Immature natural killer cell (primary cell): ENCODE measurements at places on chromosomes 12 and 14.

DNA sequence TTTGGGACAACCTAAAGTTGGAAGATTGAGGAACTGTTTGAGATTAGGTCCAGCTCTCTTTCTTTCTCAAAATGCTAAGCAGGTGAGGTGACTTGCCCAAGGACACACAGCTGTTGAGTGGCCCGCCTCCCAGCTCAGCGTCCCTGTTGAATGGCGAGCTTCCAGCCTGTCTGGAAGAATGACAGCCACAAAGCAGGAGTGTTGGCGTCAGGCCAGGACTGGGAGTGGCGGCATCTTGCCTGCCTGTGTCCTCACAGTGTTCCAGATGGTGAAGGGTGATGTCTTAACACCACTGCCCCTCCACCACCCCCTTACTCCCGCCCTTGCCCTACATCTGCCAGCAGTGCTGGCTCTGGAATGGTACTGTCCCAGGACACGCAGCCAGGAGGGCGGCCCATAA lies 4.4 kb upstream of the CEBPE start:
- DNase-seq = no peak

- DNase-seq = no peak
These were observed 2.0 kb upstream of the TBX5 start for GRCh38 chr12:114407842-114408411.

DNA sequence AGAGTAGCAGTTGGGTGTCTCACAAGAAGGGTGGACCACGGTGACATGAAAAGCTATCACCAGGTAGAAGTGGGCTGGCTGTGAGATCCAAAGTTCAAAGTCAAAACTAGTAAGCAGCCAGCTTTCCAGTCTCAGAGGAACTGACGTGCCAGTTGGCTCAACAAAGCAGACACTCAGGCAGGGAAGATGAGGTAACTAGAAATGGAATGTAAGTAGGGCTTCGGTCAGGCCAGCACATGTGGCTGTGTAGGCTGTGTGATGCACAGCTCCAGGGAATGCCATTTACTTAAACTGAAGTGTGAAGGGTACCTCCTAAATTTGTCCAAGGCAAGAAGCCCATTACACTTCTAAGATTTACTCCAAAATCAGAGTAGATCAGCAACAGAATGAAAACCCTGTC lies 43.6 kb downstream of the PTPRR start:
- no peak for DNase-seq

DNA sequence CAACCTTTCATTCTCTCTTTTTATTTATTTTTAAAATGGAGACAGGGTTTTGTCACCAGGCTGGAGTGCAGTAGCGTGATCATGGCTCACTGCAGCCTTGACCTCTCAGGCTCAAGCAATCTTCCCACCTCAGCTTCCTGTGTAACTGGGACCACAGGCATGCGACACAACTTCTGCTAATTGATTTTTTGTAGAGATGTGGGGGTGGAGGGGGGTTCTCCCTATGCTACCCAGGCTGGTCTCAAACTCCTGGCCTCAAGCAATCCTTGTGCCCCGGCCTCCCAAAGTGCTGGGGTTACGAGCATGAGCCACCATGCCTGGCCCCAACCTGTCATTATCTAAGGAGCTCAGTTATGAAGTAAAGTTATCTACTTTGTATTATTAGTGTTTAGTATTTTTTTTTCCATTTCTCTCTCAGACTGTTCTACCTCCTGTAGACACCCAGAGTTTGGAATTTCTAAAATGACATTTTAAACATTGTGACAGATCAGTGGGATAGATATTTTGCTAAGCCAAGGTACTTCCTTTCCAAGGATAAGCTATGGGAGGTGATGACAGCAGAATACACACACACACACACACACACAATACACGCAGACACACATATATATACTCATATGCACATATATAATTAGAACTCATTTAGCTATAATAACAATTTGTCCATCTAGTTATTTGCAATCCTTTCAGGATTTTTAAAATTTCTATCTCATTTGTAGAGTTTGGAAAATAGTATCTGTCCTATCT lies 2.1 kb upstream of the USP44 start:
- no peak for DNase-seq

- DNase-seq = no peak
These were observed 44.9 kb upstream of the CLMN start for GRCh38 chr14:95364481-95365209.

GRCh38 chr12:69566603-69567002 lies 18.7 kb upstream of the CCT2 start:
- no peak for DNase-seq

DNA sequence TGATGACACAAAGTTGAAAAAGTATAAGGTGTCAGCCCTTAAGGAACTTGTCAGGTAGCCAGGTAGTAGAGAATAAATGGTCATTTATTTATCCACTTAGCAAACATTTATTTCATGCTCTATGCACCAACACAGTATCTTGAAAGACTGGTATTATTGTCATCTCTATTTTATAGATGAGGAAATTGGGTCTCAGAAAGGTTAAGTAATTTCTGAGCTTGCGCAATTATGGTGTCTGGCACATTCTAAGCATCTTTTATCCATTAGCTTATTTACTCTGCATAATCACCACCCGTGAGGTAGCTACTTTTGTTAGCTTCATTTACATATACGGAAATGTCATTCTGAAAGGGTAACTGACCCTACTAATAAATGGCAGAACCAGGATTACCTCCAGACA lies 2.5 kb upstream of the UTP20 start:
- no peak for DNase-seq

GRCh38 chr14:100070310-100070709 lies 5.1 kb downstream of the EVL start:
- DNase-seq = peak; percentile 74

GRCh38 chr12:41327096-41327895 lies 139.2 kb downstream of the PDZRN4 start:
- no peak for DNase-seq

GRCh38 chr14:77139540-77140358 lies 1.8 kb downstream of the ZDHHC22 start:
- no peak for DNase-seq

DNA sequence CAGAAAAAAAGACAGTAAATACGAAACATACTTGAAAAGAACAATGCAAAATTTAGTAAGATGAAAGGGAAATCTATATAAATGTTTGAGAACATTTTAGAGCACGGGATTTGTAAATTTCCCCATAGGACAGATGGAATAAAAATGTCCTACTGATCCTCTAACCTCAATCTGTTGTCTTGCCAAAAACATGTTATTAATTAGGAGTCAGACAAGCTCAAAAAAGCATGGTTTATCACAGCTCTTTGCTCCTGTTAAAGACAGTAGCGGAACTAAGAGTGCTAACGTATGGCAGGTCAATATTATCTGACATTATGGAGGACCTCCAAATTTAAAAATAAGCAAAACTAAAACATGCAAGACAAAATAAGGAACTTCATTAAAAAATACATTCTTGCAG lies 12.9 kb downstream of the GMFB start:
- no peak for DNase-seq

DNA sequence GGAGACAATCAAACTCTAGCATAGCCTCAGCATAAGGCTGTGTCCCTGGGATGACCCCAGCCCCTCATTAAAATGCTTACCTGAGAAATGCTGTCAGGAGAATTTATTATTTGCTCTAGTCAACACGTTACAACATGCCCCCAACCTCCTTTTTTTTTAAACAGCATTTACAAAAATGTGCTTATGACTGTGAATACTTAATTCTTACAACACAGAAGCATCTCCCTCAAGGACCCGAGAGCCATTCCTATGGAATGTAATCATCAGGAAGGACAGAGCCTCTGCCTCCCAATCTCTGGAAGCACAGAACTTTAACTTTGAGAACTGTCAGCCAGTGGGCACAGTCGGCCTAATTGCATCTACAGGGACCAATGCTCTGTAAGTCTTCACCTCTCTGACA lies 136.6 kb upstream of the OVCH1 start:
- no peak for DNase-seq

GRCh38 chr14:26328791-26329190 lies 269.0 kb downstream of the NOVA1 start:
- no peak for DNase-seq

DNA sequence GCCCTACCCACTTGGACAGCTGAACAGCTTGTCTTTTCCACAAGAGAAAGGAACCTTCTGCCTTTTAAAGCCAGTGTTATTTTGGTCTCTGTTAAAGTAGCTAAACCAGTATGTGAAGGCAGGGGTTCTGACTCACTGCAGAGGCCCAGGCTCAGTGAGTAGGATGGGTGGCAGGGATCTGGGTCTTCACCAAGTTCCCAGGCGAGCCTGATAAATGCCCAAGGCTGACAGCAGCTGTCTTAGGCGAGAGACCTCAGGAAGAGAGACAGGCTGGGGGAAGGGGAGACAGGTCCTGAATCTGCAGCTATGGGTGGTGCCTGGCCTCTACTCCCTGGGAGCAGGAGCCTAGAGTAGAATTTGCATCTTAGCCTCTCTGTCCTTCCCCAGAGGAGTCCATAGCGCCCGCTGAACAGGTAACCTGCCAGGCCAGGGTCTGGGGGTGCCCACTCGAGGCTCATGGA lies 18.1 kb upstream of the KIF26A start:
- DNase-seq = no peak

DNA sequence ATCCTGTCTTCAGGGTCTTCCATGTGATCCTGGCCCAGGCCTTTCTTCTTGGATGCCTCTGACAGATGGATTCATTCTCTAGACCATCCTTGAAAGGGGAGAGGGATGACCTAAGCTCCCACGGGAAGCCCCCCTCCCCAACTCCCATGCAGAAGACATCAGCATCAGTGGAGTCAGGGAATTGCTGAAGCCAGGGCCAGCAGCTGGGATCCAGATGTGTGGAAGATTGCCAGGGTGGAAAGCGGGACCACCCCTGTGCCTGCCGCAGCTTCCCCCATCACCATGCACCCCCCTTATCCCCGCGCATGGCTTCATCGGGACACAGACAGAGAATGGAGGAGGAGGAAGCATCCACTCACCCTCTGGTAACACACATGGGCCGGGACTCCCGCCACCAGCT lies 183.6 kb upstream of the PRMT8 start:
- DNase-seq = no peak

GRCh38 chr12:83473408-83474095 lies 786.8 kb downstream of the TMTC2 start:
- DNase-seq = no peak

- DNase-seq = no peak
These were observed 9.3 kb downstream of the SPRYD4 start for GRCh38 chr12:56477521-56478225.

DNA sequence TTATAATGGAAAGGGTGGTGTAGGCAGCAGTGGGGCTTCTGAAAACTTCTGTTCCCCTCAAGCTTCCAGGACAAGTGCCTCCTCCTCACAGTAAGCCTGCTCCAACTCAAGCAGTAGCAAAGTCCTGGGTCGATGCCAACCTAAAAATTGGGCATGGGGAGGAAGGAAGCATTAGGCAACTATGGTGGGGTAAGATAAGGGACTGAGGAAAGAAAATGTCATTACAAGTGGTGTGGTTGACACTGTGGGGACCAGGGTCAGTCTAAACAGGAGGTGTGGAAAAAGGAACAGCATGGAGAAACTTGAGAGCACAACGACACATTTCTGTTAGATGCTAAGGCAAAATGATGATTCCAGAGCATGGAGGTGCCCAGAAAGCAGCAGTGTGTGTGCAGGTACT lies 34.9 kb downstream of the WIF1 start:
- DNase-seq = no peak

GRCh38 chr14:60303745-60304144 lies 54.7 kb downstream of the PPM1A start:
- no peak for DNase-seq

DNA sequence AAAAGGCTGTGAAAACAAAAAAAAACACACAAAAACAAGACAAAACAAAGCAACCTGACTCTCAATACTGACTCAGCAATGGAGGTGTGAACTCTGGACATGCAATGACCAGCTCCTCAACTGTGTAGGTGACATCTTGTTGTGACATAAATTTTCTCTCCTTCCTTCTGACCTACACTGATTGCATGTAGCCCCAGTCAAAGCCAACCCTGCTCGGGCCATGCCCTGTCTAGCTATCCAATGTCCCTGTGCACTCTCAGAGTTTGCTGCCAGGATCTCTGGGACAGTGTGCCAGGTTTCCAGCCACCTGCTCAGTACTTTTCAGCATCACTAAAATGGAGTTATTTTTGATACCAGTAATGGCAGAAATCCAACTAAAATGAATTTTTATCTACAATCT lies 18.9 kb upstream of the CRACR2A start:
- DNase-seq = no peak

DNA sequence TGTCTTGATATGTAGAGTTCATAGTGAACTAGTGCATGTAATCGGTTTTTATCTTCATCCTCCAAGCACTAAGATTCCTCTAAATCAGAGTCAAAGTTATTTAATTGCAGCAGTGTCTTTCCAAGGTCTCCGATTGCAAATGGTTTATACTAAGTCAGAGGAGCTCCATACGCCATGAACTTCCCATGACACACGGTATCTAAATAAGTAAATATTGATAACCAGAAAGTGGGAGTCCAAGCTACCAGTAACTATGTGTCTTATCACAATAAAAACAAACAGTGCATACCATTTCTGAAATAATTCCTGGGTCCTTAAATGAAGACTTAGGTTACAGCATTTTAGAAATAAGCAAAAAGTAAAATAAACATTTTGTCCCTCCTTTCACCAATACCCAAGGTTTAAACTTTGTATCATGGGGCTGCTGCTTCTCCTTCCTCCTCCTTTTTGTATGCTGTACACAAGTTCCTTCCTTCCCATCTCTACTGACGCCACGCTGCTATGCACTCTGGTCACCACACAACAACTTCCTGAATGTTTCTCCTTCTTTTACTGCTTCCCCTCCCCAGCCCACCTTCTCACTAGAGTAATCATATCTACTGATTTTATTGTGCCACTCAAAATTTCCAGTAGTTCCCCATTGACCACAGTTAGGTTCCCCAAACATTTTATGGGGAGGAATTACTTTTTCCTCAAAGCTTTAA lies 10.7 kb downstream of the NR1H4 start:
- no peak for DNase-seq

DNA sequence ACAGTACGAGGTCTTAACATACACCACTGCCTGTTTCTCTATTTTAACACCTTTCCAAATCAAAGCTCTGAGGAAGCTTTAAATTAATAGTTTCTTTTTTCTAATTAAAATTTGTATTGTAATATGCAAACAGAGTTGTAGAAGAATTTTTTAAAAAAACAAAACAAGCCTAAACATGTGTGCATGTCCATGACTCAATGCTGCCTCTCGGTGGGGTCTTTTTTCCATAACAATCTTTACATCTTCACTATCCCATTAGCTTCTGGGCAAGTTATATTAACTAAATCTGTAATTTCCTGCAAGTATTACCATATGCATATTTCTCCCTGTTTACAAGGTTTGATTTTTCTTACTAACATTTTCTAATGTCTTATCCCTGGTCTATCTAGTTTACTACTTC lies 143.9 kb upstream of the NAV3 start:
- no peak for DNase-seq

GRCh38 chr12:100521958-100522357 lies 48.3 kb downstream of the NR1H4 start:
- no peak for DNase-seq

DNA sequence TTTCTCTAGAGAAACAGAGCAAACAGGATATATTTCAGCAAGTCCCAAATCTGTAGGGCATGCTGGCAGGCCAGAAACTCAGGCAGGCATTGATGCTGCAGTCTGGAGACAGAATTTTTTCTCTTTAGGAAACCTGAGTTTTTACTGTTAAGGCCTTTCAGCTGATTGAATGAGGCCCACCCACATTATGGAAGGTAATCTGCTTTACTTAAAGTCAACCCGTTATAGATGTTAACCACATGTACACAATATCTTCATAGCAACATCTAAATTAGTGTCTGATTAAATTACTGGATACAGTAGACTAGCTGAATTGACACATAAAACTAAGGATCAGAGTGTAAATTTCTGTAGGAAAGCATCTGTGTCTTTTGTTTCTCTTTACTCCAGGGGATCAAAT lies 65.2 kb downstream of the SRGAP1 start:
- DNase-seq = no peak

GRCh38 chr12:573232-573631 lies 90.0 kb downstream of the NINJ2 start:
- no peak for DNase-seq
